ENCODE measurements at places on chromosomes 3 and 15. TPM values are rescaled to one million over a fixed set of nuclear protein-coding genes. Genes with fewer than 3 reads are reported as not detected.

GOLGA8H gene
- 0.22 TPM for polyA plus RNA-seq

MRAS gene
- 1.2 TPM for polyA plus RNA-seq

ST3GAL6 gene
- 1.8 TPM for polyA plus RNA-seq

AVEN gene
- polyA plus RNA-seq = 11.1 TPM

SCAMP5 gene
- 0.41 TPM for polyA plus RNA-seq

GPR149 gene
- not detected for polyA plus RNA-seq

SYNPR gene
- polyA plus RNA-seq = not detected

PFKFB4 gene
- polyA plus RNA-seq = 3.8 TPM

ROPN1 gene
- polyA plus RNA-seq = not detected

HRH1 gene
- 2.2 TPM for polyA plus RNA-seq

AADACL2 gene
- polyA plus RNA-seq = 0.33 TPM

FEZF2 gene
- polyA plus RNA-seq = not detected

GATM gene
- 12.5 TPM for polyA plus RNA-seq

VEPH1 gene
- polyA plus RNA-seq = 0.07 TPM

CFAP91 gene
- polyA plus RNA-seq = 0.45 TPM

KLHL40 gene
- not detected for polyA plus RNA-seq

CD200R1 gene
- polyA plus RNA-seq = 2.2 TPM

LIPH gene
- polyA plus RNA-seq = 14.2 TPM

CCDC54 gene
- polyA plus RNA-seq = not detected

BCL2A1 gene
- polyA plus RNA-seq = 0.89 TPM

MNS1 gene
- polyA plus RNA-seq = 2.5 TPM

STARD9 gene
- 5.7 TPM for polyA plus RNA-seq

SAMMSON gene
- 0.47 TPM for polyA plus RNA-seq

PLSCR2 gene
- polyA plus RNA-seq = not detected

SLC12A8 gene
- polyA plus RNA-seq = 2.7 TPM

KCNAB1 gene
- 0.61 TPM for polyA plus RNA-seq

CISH gene
- 5.5 TPM for polyA plus RNA-seq

STRIT1 gene
- 0.14 TPM for polyA plus RNA-seq

ACY1 gene
- 23.2 TPM for polyA plus RNA-seq

FSTL1 gene
- polyA plus RNA-seq = 10.7 TPM

STAB1 gene
- polyA plus RNA-seq = 39.0 TPM

RAB27A gene
- 10.2 TPM for polyA plus RNA-seq

Data from esophagus (tissue), 2 donors.